A549 (cell line): ENCODE measurements at places on chromosomes 13 and 19. TPM values are rescaled to one million over a fixed set of nuclear protein-coding genes. Genes with fewer than 3 reads are reported as not detected.

Gene RYR1
- polyA plus RNA-seq: 3.1 to 4.5 TPM (median 3.7 TPM) in 3 replicates

Gene RTBDN
- 0.14 to 0.36 TPM (median 0.25 TPM) in 3 replicates for polyA plus RNA-seq

Gene NOTCH3
- polyA plus RNA-seq: 6.4 to 9.5 TPM (median 6.9 TPM) in 3 replicates

GRCh38 chr19:16380314-16380695 lies 55.7 kb downstream of the KLF2 start:
- no peak for DNase-seq

GRCh38 chr19:37932985-37933936 lies 26.3 kb downstream of the SIPA1L3 start:
- peak; percentile 78 for DNase-seq

DNA sequence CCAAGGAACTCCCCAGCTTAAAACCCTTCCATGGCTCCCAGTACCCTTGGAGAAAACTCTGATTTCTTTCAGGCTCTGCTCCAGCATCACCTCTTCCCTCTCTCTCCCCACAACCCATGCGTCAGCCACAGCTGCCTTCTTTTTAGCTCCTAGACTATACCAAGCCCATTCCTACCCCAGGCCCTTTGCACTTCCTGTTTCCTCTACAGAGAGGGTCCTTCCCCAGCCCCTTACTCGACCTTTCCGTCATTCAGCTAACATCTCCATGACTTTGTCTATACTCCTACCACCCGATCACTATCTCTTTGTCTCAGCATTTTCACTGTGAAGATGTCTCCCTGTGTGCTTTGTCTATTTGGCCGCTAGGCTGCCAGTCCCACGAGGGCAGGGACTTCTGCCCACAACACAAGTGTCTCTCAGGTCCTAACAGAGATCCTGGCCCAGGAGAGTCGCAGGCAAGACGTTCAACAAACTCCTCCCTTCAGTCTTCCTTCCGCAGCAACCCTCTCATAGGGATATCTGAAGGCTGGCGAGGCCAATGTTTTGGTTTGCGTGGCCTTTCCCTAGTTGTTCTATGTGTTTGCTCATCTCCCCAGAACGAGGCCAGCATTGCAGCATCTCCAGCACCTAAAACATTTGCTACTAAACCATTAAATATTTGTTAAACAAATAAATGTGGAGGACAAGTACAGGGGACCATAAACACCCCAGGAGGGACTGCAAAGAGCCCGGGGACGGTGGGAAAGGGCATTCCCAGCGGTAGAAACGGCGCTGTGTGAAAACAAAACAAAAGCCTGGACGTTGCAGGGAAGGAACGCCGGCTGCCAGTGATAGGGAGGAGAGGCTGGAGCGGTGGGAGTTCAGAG lies 816 bp downstream of the CCNP start:
- no peak for DNase-seq

GRCh38 chr13:51675385-51675784 lies 91.1 kb downstream of the WDFY2 start:
- DNase-seq: no peak

DNA sequence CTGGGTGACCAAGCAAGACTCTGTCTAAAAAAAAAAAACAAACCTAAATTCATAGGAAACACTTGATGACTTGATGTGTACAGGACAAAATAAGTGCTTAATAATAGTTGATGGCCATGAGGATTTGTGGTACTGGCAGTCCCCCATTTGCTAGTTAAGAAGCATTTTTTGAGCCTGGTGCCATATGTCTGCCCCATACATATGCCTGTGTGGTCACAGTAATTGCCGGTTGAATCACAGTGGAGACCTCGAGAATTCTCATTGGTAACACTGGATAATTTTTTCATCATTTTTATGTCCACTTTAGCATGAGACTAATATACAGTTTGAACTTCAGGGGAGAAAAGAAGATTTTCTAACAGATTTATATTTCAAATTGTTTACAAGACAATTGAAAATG lies 79.2 kb downstream of the LRCH1 start:
- DNase-seq: no peak

GRCh38 chr19:30621326-30621920 lies 249.2 kb downstream of the ZNF536 start:
- no peak for DNase-seq

DNA sequence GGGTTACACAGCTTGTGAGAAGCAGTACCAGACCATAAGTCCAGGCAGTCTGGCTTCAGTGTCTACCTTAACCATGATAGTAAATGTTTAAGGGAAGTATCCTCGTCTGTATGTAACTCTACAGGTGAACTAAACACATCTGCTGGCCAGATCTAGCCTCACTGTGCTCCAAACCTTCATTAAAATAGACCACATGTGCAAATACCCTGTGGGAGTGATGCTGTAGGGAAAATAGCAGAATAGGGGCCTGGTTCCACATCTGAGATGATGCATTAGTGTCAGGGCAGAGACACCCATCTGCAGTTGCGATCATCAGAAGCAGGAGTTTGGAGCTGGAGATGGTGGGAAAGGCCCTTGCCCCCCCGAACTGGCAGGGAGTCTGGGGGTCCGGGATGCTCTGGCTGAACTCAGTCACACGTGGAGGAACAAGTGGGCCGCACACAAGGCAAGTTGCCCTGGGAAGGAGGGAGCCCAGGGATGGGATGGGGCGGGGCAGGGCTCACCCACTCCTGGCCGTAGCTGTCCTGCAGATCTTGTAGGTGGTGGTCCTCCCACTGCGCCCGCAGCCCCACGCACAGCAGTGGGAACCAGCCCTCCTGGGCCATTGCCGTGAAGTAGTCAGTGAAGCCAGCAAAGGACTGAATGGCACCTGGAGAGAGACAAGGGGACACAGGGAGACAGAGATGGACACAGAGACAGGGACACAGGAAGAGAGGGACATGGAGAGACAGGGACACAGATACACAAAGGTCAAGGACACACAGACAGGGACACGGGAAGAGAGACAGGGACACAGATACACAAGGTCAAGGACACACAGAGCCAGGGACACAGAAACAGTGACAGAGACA lies 7.3 kb downstream of the TMEM147 start:
- no peak for DNase-seq

DNA sequence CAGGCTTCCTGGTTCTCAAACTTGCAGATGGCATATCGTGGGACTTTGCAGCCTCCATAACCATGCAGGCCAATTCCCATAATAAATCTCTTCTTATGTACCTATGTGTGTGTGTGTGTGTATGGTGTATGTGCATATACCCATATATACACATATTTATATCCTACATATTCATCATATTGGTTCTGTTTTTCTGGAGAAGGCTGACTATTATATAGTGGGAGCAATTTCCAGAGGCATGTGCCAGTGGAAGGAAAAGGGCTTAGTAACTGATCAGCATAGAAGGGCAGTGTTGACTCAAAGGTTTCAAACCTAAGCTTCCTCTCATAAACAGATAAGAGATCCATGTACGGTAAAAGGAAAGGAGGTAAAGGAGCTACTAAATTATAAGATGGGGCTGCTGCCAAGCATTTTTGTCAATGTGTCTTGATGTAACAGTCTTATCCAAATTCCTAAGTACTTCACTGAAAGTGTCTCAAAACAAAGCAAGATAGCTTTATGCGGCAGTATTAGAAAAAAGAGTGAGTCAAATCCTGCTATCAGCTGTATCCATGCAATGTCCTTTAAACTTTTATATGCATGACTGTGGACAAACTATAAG lies 432.1 kb downstream of the TBC1D4 start:
- no peak for DNase-seq
